ENCODE measurements at places on chromosomes 4 and X.

- no peak for DNase-seq
Observed at GRCh38 chrX:77453190-77453589, 6.0 kb downstream of the FGF16 start.

DNA sequence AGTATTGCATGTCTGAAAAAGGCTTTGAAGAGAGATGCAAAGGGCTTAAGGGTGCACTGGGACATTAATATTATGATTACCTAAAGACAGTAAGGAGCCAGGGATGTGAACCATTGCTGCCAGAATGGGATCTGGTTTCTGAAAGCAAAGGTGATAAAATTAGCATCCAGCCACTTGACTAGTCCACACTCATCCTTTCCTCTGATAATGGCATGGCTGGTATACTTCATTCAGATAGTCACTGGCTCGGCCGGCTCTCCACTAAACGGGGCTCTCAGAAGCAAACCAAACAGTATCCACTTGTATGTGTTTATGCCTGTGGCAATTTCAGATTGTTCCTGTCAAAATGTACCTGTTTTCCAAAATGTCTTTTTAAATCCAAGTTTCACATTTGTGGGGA, 46.4 kb downstream of the MAMLD1 start:
- DNase-seq: no peak

DNA sequence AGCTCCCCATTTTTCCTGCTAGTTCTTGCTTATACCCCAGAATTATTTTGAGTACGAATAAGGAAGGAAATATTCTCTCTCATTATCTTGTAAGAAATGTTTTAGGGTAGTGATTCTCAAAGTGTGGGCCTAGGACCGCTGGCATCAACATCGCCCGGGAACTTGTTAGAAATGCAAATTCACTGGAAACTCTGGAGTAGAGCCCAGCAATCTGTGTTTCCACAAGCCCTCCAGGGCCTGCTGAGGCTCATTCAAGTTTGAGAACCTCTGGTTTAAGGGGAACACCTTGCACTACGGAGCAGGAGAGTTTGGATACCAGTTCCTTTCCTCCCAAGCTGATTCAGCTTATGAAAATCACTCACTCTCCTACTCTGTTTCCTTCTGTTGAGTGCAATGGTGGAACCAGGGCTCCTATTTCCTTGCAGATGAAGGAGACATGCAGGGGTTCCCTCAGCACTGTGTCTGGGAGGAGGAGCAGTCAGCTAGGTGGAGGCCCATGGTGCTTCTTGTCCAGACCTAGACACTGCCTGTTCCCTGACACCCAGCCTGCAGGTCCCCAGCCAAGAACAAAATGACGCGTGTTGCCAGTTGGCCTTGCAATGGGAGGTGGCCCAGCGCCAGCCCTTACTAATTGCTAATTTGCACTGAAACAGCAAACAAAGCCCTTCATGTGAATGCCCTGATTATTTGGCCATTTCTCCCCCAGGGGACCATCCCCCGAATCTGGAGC, 68.5 kb downstream of the CYTL1 start:
- no peak for DNase-seq

- DNase-seq: peak; percentile 22
Observed at GRCh38 chrX:38774249-38774648, 27.0 kb upstream of the MID1IP1 start.

GRCh38 chr4:109928327-109929045, 15.8 kb downstream of the EGF start:
- no peak for DNase-seq

DNA sequence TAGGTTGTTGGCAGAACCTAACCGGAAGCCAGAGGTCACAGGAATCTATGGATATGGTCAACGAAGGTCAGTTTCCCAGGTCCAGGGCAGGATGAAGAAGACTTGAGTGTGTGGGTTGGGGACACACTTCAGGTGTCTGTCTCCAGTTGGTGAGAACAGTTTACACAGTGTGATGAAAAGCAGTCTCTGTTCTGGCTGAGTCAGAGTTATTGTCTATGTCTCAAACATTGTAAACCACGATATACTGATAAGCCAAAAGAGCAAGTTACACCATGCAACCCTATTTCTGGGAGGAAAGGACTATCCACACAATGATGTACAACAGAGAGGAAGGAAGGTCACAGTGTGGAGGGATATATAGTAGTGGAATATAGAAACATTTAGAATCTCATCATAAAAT, 187.1 kb upstream of the C1QTNF7 start:
- DNase-seq: peak; percentile 27

DNA sequence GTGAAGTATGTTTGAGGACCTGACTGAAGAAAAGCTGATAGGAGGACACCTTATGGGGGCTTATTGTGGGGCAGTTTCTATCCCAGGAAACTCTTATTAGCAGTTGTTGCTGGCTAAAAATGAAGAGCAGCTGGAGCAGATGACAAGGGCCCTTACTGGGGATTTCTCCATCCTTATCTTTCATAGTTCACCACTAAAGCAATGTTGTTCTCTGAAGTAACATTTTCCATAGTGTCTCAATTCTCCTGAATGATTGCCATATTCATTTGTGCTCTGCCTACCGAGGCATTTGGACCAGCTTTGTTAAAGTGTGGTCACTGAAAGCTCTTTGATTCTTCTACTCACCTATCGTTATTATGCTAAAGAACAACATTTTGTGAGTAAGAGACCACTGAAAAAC, 7.7 kb downstream of the ENOX2 start:
- peak; percentile 8 for DNase-seq

- no peak for DNase-seq
Observed at GRCh38 chr4:41140410-41140809, 73.9 kb downstream of the APBB2 start.

DNA sequence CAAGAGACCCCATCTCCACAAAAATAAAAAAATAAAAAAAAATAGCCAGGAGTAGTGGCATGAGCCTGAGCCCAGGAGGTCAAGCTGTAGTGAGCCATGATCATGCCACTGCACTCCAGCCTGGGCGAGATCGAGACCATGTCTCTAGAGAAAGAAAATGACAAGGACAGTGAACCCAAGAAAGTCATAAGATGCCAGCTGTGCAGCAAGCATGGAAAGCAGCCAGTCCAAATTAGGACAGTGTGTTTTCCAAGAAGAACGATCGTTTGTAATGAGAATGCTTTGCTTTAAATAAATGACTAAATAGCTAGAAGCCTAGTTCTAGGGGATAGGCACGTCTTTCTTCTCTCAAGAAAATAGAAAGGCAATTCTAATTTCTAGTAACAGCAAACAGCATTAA, 58.4 kb upstream of the MSANTD1 start:
- no peak for DNase-seq

GRCh38 chr4:159374749-159375530, 272.1 kb downstream of the RAPGEF2 start:
- DNase-seq: peak; percentile 72

- no peak for DNase-seq
Observed at GRCh38 chr4:10721616-10722015, 37.0 kb upstream of the CLNK start.

GRCh38 chr4:61027939-61028338, 172.2 kb upstream of the ADGRL3 start:
- no peak for DNase-seq

DNA sequence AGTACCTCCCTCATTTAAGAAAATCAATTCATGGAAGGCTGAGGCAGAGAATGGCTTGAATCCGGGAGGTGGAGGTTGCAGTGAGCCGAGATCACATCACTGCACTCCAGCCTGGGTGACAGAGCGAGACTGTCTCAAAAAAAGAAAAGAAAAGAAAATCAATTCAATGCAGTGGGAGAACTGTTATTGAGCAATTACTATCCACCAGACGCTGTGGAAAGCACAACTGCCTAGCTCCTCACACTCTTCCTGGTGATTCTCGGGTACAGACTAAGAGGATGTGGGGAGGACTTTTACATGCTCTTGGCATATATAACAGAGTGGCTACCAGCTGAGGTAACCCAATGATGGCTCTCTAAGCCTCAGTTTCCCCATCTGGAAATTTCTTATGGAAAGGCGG, 2.7 kb upstream of the TMSB4X start:
- no peak for DNase-seq

DNA sequence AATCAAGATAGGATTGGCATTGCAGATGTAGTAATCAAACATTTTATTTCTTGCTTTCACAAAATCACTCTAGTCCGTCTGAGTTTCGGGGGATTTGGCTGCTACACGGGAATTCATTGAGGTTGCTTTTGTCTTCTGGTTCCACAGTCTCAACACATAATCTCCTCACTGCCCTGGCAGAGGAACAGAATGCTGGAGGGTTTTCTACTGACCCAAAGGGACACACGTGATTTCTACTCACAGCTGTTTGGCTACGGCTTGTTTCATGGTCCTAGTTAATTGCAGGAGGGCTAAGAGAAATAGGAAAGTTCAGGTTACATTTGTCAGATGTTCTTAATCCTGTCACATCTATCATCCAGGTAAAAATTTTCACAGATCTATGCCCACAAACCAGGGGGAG, 1811.6 kb downstream of the ARAP2 start:
- DNase-seq: no peak

DNA sequence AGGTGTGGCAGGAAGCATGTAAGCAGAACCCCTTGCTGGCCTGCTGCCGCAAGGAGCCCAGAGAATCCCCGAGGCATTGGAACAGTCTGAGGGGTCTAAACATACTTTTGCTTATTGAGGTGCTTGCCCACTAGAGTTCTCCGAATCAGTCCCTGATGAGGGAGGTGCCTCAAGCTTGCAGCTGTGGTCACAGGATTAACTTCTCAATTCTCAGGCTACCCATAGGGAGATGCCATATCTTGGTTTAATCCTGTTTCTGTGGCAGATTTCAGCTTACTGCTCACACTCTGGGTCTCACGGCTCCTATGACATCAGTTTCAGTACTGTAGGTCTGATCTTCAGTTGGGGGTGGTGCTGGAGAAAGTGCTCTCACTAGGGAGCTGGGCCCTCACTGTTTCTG, 39.9 kb downstream of the CCNG2 start:
- no peak for DNase-seq

- DNase-seq: no peak
Observed at GRCh38 chr4:111812760-111813159, 332.5 kb upstream of the FAM241A start.

DNA sequence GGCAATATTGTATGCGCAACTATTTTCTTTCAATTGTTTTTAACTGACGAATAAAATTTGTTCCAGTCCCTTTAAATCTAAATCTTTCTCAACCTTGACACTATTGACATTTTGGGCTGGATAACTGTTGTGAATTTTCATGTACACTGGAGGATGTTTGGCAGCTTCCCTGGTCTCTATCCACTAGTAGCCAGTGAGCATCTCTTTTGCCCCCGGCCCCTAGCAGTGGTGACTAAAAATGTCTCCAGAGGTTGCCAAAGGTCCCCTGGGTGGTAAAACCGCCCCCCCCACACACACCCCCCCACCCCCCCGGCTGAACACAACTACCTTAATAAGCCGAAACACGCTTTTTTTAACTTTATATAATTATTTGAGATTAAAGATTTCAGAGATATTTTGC, 514 bp downstream of the FANCB start:
- DNase-seq: no peak

DNA sequence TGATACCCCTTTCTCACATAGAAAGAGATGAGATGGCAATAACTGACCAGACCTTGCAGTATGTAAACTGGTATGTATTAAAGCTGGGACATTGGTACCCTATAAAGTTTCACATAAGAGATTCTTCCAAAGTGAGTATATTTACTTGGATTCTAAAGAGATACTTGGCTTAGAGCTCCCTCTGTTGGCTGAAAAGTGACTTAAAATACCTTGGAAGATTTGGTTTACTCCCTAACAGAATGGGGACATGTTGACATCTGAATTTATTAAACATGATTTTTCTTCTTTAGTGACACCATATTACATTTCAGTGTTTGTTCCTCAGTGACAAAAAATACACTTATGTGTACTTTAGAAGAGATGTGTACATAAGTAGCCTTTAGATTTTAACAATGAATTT, 47.9 kb upstream of the RGN start:
- peak; percentile 27 for DNase-seq

- peak; percentile 60 for DNase-seq
Observed at GRCh38 chrX:123083924-123084323, 100.2 kb upstream of the GRIA3 start.

GRCh38 chrX:50447535-50447934, 23.1 kb downstream of the DGKK start:
- no peak for DNase-seq

GRCh38 chrX:15055146-15055930, 182.1 kb downstream of the MOSPD2 start:
- peak; percentile 41 for DNase-seq

DNA sequence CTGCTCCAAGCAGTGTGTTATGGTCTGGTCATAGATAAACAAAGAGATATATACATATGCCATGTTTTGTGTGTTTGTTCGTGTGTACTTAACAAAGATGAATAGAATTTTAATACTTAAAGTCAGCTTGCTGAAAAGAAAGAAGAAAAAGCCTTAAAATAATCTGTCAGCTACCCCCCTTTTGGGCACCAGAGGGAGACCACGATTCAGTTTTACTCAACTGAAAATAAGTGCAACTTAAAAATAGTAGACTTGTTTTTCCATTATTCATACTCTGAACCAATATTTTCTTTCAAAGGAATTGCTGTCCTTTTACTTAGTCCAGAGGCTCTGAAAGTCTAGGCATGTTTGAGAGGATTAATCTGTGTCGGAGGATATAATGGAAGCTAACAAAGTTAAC, 181.7 kb upstream of the AGTR2 start:
- DNase-seq: no peak

GRCh38 chr4:152512483-152512882, 23.4 kb downstream of the FBXW7 start:
- DNase-seq: no peak

DNA sequence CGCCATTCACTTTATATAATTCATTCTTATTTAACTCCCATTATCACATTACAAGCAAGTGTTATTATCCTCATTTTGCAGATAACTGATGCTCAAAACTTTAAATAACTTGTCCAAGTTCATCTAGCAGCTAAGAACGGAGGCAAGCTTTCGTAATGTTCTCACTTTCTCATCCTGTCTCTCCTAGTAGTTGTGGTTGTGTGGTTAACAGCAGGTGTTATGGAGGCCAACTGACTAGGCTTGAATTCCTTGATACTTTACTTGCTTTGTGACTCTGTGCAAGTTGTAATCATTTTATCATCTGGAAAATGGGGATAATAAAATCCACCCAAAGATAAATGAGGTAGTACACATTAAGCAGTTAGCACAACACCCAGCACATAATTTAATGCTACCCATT, 109.9 kb upstream of the PTPN13 start:
- peak; percentile 33 for DNase-seq

GRCh38 chrX:9464435-9465371, at the start of gene TBL1X:
Gene TBL1X, plus strand, starts transcription at chrX:9465058. Its CDS starts 188,529 bp downstream, at chrX:9653587.
- DNase-seq: no peak

- no peak for DNase-seq
Observed at GRCh38 chr4:94306713-94307112, 35.9 kb downstream of the HPGDS start.

GRCh38 chrX:108307132-108308085, 130.8 kb downstream of the COL4A6 start:
- DNase-seq: peak; percentile 52

DNA sequence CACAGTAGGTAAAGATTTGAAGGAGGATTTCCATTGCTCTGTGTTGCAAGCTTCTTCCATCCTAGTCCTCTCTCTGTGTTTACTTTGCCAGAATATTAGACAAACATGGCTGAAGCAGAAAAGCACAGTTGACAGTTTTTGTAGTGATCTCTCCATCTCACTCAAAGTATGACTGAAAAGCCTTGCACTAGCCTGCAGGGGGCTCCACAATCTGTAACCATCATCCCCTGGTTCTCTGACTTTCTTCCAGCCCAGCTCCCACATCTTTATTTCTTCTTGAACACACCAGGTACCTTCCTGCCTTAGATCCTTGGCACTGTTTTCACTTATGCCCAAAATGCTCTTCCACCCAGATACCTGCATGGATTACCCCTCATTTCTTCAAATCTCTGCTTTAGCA, 34.1 kb upstream of the HHIP start:
- DNase-seq: no peak

Measured in astrocyte (in vitro differentiated cells and primary cell).